Tibial nerve (tissue), 4 donors: ENCODE measurements at places on chromosomes 16 and 17. TPM values are rescaled to one million over a fixed set of nuclear protein-coding genes. Genes with fewer than 3 reads are reported as not detected.

DVL2 gene
- 50.1 TPM for total RNA-seq

DNA sequence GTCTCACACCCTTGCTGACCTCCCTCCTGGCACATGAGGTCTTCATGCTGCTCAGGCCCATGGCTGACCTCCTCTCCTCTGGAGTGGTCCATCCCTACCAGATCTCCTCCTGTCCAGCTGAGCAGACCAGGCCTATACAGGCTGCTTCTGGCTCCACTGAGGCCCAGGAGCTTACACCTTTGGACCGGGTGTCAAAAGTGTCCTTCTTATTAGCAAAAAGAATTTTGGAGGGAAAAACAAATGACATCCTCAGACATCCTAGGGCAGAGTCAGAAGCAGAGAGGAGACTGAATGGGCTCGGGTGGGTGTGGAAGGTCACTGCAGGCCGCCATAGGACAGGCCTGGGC is 38.1 kb downstream of the WSB1 start:
- peaks cover 30% of the 10 kb centered on the region for H3K4me1 ChIP-seq
- no peak overlapping the region for H3K4me3 ChIP-seq
- peak overlapping the region; percentile 81 for H3K27ac ChIP-seq
- no peak for DNase-seq
- H3K36me3 ChIP-seq, result no peaks in the 10 kb centered on the region

GRCh38 chr16:56793492-56793891 is 63.6 kb downstream of the NUP93 start:
- no peak overlapping the region for H3K4me3 ChIP-seq
- no peaks in the 10 kb centered on the region for H3K36me3 ChIP-seq

GRCh38 chr16:67248073-67248400 is 742 bp upstream of the SLC9A5 start:
- no peaks in the 10 kb centered on the region for H3K36me3 ChIP-seq
- H3K27me3 ChIP-seq, result peaks cover 9% of the 10 kb centered on the region
- H3K4me3 ChIP-seq, result peak overlapping the region; percentile 33
- H3K27ac ChIP-seq, result peak overlapping the region; percentile 21
- no peak for DNase-seq
- H3K4me1 ChIP-seq, result peaks cover 52% of the 10 kb centered on the region

- H3K27me3 ChIP-seq, result no peaks in the 10 kb centered on the region
- H3K4me1 ChIP-seq, result no peaks in the 10 kb centered on the region
- H3K4me3 ChIP-seq, result no peak overlapping the region
Observed at GRCh38 chr17:2212400-2212981, 91.1 kb downstream of the SMG6 start.

GRCh38 chr17:48162306-48162934 is 54.9 kb downstream of the SNX11 start:
- no peaks in the 10 kb centered on the region for H3K4me1 ChIP-seq
- no peak for DNase-seq
- no peaks in the 10 kb centered on the region for H3K36me3 ChIP-seq
- no peak overlapping the region for H3K4me3 ChIP-seq
